Retinal pigment epithelial cell (primary cell): ENCODE measurements at places on chromosomes 2 and 18.

DNA sequence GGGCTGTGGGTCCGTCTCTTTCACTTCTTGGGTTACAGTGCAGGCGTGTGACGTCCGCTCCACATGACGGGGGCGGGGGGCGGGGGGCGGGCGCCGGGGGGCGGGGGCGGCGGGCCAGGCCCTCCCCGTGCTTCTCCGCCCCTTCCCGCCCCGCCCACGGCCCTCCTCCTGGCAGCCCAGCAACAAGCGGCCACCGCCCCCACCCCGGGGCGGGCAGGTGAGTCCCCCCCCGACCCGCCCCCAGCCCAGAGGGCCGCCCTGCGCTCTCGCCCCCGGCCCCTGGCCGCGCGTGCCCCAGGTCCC lies 3.6 kb downstream of the ZNF516 start:
- DNase-seq = no peak

- DNase-seq = no peak
Measured at GRCh38 chr2:128172191-128172590, 81.2 kb downstream of the UGGT1 start.

- no peak for DNase-seq
Measured at GRCh38 chr2:27653397-27653796, 10.0 kb downstream of the SUPT7L start.

DNA sequence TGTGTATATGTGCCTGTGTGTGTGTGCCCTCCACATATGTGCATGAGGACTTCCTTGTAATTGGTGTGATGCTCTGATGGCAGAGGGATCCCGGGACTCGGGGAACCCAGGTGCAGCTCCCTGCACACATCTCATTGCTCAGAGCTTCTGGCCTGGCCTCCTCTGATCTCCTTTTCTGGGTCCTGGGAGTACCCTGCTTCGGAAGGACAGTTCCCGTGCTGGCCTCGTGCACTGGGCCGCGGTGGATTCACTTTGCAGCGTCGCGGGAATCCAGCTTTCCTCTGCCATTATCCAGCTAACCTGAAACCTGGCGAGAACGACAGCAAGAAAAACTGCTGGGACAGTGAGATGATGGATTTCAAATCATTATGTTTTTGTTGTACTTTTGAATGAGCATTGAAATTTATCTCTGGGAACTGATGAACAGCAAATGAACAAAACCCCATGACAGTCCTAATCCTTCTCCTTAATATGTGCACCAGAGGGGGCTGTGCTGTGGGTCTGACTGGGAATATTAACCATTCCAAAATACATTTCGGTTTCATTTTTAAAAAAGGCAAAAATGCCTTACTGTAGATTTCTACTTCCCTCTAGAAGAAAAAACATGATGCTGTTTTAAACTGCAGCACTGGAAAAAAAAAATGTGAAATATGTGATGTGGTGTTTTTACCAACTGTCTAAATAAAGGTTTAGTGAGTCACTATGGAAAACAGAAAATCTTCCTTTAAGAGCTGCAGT lies 78.2 kb downstream of the PTGR3 start:
- DNase-seq = no peak

- DNase-seq = no peak
Measured at GRCh38 chr2:118841450-118841827, 6.0 kb downstream of the EN1 start.

GRCh38 chr2:217510771-217511291 lies 492.0 kb downstream of the TNS1 start:
- peak; percentile 68 for DNase-seq

DNA sequence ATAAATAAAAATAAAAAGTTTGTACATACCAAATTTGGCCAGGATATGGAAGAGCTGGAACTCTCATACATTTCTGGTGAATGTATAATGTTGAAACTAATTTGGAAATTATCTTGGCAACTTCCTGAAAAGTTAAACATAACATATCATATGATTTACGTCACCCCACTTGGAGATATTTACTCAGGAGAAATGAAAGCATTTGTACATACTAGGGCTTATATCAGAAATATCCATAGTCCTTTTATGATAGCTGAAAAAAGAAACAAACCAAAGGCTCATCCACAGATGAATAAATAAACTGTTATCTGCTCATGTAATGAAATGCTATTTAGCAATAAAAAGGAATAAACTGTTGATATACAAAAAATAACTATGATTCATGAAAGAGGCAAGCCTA lies 318.2 kb upstream of the NRXN1 start:
- no peak for DNase-seq

DNA sequence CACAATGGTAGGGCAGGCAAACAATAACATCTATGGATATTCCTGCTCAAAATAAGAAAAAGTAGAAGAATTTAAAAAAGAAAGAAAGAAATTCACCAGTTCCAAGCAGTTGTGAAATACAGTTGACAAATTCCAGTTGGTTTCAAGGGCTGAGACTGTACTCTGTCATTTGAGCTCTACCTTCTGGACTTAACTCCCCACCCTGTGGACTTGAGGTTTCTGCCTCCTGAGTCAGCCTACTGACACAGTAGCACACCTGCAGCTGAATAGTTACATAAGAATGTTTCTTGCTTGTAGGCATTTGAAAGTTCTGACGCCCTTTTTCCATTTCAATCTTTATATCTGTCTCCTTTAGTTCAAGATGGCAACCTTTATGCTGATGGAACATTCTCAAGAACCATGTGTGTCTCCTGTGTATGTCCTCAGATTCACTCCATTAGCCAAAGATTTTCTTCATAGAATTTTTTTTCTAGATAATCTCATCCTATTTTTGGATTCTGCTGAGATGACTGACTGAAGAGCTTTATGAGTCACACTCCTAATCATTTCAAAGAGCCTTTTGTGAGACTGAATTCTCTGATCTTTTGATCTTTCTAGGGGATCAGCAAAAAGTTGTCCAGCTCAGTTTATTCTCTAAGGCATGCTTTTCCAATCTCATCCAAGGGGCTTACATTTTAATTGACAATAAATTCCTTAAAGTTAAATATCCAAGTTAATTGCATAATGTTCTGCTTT lies 19.1 kb downstream of the NETO1 start:
- DNase-seq = no peak

DNA sequence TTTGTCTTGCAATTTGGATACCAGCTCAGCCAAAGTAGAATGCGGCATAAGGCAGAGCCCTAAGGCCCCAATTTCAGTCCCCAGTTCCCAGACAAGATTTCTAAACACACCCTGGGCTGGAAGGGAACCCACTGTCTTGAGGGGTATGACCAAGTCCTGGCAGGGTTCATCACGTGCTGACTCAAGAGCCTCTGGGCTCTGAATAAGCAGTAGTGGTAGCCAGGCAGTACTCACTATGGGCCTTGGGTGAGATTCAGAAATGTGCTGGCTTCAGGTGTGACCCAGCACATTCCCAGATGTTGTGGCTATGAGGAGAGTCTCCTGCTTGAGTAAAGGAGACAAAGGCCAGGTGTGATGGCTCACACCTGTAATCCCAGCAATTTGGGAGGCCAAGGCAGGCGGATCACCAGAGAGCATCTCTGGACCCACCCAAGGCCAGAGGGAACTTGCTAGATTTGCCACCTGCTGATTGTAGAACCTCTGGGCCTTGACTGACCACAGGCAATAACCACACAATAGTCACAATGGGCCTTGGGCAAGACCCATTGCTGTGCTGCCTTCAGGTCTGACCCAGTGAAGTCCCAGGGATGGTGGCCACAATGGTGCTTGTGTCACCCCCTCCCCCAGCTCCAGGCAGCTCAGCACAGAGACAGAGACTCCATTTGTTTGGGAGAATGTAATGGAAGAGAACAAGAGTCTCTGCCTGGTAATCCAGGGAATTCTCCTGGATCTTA lies 74.9 kb downstream of the ATL2 start:
- DNase-seq = no peak

- DNase-seq = no peak
Measured at GRCh38 chr2:177221534-177221933, 8.9 kb downstream of the HNRNPA3 start.

GRCh38 chr2:159195697-159196096 lies 90.8 kb downstream of the WDSUB1 start:
- DNase-seq = no peak

DNA sequence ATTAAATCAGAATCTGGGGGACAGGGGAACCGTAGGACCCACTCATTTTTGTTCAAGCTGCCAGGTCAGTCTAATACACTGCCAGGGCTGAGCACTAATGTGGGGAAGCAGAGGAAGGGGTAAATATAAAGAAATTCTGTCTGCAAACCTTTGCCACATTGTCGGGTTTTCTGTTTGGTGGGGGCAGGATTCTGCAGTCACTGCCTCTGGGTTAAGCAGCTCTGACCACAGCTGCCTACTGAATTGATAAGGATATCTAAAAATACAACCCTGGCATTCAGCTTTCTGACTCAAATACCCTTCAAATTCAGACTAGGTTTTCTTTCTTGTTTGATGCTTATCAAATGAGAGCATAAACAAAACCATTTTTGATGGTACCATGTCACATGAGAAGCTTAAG lies 6.0 kb downstream of the DNER start:
- no peak for DNase-seq

DNA sequence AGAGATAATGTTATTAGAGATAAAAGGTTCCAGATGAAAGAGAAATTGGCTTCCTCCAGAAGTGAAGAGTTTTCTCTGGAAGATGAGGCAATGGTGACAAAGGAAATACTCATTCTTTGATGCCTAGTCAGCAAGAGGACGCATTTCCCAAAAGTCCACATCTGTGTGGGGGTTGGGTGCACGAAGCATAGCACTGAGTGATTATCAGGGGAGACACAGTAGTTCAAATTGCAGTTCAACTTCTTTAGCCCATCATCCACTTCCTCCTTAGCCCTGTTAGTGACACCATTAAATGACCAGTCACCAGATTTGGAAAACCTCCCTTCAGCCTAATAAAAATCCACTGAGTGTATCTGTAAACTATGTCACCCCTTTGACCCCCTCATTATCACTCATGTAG lies 80.9 kb upstream of the PHLPP1 start:
- DNase-seq = no peak
